ENCODE measurements at places on chromosomes 2 and 18.

DNA sequence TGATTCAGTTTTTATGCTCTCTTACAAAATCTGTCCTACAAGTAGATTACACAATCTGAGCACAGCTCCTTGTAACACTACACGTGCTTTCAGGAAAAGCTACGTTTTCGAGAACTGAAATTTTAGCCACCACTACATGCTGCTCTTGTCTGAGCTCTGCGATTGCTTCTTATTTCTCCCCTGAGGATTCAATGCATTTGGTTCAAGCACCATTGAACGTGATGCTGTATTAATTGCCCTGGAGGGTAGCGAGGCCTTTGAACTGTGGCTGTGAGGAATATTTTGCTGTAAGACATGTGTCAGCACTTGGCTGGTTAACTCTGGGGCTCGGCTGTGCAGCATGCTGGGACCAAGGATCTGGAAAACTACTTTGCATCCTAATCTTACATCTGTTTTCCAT is 405.8 kb downstream of the EPHA4 start:
- no peak for DNase-seq

DNA sequence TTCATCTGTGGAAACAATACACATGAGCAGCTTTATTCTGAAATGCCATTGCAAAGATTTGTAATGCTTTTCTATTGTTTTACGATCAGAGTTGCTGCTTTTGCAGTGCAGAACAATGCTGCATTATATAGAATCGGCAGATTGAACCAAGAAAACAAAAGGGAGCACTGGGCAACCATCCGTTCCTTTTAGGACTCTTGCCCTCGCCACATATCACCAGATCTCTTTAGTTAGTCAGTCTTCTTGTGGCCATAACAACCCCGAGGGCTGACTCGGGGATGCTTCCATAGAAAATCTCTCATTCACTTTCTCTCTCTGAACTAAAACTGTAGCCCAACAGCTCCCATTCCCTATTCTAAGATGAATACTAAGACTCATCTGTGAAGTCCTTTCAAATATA is 340.4 kb downstream of the NRXN1 start:
- no peak for DNase-seq

DNA sequence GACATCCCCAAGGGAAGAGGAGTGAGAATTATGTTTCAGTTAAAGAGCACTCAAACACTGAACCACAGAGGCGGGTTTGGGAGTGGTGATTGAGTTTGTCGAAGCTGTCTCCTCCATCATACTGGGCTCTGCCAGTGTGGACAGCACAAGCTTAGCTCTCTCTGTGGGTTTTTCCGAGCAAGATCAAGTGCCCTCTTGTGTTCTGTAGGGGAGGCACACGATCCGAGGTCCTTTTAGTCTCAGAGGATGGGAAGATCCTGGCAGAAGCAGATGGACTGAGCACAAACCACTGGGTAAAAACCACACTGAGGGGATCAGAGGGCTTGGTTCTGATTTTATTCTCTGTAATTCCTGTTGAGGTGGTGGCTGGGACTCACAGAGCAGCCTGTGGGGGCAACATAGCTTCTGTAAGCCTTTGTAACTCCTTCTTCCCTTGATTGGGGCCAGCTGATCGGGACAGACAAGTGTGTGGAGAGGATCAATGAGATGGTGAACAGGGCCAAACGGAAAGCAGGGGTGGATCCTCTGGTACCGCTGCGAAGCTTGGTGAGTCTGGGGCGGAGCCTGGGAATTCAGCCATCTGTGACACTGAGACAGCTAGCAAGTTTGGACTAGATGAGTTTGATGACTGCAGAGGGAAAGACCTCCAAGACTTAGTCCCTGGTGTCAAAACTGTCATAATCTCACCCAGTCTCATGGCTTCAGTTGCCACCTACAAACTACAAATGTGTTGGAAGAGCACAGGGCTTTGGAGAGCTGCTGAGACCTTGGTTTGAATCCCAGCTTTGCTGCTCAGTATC is 2.0 kb downstream of the NAGK start:
- DNase-seq = no peak

DNA sequence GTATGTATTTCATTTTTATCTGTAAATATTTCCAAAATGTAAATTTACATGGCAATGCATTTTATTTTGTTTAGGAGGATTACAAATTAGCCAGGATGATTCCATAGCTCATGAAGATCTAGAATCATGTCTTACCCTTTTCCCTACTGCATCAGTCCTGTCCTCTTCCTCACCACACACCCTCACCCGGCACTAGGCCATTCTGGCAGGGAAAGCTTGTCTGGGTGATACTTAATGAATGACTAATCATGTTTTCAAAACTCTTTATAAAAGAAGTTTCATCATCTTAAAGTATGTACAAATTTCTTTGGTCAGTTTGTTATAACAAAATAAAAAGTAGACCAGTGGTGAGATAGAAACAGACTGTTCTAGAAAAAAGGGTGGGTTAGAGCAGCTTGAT is 283.3 kb upstream of the VWC2L start:
- no peak for DNase-seq
